ENCODE measurements at places on chromosomes 7 and 10.

GRCh38 chr10:100576282-100576635, 40.5 kb downstream of the HIF1AN start:
- no peak for DNase-seq

GRCh38 chr10:110637558-110638053, 6.5 kb upstream of the RBM20 start:
- DNase-seq, result no peak

DNA sequence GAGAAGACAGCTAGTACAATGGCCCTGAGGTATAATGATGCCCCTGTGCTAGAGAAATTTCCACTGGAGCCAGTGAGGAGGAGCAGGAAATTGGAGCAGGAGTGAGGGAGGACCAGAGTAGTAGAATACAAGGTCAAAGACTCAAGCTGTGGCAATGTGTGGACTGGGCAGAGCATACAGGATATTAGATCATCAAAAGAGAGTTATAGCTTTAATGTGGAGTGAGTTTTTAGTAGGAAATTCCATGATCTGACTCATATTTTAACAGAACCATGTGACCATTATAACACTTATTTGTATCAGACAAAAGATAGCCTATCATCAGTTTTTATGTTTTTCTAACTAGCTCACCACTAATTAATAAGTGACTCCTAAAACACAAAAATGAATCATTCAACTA, 154.1 kb downstream of the DGKB start:
- no peak for DNase-seq

DNA sequence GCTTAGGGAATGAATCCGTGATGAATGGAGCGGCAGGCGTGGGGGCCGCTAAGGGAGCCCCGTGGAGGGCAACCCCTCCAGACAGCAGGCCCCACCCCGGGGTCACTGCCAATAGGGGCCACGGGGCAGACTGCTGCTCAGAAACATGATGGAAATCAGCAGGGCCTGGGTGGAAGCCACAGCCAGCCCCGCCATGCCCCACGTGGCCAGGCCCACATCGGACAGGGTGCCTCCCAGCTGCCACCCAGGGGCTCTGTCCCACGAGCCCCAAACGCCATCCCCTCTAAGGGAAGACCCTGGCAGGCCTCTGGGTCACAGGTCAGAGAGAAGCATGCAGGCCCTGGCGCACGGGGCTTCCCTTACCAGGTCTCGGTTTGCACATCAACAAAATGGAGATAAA, 28.4 kb downstream of the TNRC18 start:
- DNase-seq, result no peak

GRCh38 chr7:134927723-134928122, 58.6 kb upstream of the AGBL3 start:
- no peak for DNase-seq

- DNase-seq, result no peak
These were observed 52.5 kb downstream of the NPY start for GRCh38 chr7:24336461-24336860.

DNA sequence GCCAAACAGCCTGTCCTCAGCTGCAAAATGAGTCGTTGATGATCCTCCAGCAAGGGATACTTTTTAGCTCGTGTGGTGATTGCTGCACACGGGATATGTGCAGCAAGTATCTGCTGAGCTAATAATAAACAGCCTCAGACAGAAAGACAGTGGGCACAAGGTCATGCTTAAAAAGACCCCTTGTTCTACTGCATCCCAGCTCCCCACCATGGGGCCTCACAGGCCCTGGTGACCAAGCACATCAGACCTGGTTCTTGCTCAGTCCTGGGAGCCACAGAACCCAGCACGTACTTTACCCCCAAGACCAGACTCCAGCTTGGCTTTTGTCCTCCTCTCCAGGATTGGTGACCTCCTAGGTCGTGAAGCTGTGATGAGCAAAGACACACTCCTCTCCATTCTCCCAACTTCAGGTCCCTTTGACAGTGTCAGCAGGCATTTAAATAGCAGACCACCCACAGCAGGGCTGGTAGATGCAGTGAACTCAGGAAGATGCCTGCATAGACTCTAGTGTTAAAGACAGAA, 50.5 kb downstream of the EGFR start:
- no peak for DNase-seq

DNA sequence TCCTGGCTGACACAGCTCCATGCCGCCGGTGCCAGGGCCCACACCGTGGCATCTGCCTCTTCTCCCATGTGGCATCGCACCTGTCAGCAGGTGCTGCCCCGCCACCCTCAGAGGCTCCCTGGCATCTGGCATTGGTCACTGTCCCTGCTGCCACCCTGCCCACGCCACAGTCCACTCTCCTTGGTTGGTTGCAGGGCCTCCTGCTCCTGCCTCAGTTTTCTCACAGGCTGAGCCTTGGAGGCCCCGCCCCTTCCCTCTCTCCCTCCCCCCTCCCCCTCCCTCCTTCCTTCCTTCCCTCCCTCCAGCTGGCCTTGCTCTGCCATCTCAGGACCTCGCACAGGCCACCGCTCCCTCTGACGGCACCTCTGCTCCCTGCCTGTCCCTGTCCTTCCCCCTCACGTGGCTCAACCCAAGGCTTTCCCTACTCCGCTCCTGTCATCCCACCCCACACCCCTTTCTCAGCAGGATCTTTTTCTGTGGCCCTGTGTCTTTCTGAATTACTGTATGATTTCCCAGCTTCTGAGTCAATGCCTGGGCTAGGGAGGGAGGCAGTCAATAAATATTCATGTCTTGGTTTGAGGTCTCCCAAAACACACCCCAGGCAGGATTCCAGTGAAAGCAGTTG, 87.4 kb downstream of the INPP5A start:
- DNase-seq, result no peak

GRCh38 chr7:44062180-44062902, 3.0 kb downstream of the PGAM2 start:
- DNase-seq, result no peak

- peak; percentile 22 for DNase-seq
These were observed 3.2 kb upstream of the CREB5 start for GRCh38 chr7:28408960-28409715.

GRCh38 chr7:148266795-148267194, 323.8 kb upstream of the C7orf33 start:
- no peak for DNase-seq

GRCh38 chr7:7895754-7896153, 72.8 kb upstream of the GLCCI1 start:
- no peak for DNase-seq

DNA sequence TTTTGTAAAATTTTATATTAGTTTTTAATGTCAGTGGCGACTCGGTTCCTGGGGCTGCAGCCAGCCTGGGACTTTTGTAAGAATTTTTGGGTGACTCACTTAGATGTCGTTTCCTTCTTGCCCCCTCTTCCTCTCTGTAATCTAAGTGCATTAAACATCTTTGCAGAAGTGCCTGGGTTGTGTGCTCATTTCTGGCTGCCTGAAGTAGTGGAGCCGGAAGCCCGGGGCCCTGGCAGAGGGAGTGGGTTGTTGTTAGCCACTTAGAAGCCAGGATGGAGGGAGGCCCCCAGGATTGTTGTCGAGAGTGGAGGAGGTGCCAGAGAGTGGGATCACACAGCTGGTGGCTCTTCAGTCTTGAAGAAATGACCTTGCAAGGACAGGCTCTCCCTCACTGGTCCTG, 11.0 kb upstream of the TRIM8 start:
- DNase-seq, result no peak

DNA sequence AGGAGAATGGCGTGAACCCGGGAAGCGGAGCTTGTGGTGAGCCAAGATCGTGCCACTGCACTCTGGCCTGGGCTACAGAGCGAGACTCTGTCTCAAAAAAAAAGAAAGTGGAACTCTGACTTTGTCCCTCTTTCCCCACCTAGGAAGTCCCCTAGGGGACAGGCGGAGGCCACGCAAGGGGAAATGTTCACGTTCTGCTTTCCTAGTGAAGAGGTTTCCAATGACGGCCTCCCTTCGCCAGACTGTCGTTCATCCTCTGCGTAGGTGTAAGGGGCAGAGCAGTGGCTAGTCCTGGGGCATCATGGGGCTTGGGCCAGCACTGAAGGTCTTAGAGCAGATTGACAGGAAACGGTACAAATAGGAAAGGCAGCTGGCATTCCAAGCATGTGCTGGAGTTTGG, 30.6 kb downstream of the SUFU start:
- no peak for DNase-seq

GRCh38 chr7:16904076-16904475, 22.3 kb upstream of the AGR3 start:
- DNase-seq, result no peak

DNA sequence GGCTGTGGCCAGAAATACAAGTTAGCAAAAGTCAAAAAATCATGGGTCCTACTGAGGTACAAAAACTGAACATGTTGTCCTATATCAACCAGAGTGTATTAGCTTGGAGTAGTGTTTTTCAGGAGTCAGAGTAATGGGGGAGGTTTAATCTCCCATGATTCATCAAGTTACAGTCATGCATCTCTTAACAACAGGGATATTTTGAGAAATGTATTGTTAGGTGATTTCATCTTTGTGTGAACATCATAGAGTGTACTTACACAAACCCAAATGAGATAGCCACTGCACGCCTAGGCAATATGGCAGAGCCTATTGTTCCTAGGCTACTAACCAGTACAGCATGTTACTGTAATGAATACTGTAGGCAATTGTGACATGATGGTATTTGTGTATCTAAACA, 14.9 kb upstream of the TES start:
- no peak for DNase-seq

GRCh38 chr10:119176166-119176565, 2.4 kb downstream of the PRDX3 start:
- no peak for DNase-seq

- DNase-seq, result no peak
These were observed 53.1 kb upstream of the UCN3 start for GRCh38 chr10:5311617-5312016.

DNA sequence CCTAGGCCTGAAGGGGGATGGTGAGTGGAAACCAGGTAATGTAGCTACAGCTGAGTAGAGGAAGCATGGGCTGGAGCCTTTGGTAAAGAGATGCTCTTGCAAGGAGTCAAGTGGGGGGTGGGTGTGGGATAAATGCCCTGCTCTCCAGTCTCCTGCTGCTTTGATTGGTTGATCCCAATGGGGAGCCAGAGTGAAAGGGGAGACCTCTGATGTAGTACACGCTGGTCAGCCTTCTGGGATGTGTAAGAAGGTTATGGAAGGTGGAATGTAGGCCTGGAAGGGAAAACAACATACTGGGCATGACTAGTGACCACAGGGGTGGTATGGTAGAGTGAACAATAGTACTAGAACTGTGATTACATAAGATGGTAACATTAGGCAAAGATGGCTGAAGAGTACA, 44.3 kb downstream of the TET1 start:
- DNase-seq, result no peak

GRCh38 chr10:44047361-44047760, 337.5 kb downstream of the CXCL12 start:
- DNase-seq, result no peak

DNA sequence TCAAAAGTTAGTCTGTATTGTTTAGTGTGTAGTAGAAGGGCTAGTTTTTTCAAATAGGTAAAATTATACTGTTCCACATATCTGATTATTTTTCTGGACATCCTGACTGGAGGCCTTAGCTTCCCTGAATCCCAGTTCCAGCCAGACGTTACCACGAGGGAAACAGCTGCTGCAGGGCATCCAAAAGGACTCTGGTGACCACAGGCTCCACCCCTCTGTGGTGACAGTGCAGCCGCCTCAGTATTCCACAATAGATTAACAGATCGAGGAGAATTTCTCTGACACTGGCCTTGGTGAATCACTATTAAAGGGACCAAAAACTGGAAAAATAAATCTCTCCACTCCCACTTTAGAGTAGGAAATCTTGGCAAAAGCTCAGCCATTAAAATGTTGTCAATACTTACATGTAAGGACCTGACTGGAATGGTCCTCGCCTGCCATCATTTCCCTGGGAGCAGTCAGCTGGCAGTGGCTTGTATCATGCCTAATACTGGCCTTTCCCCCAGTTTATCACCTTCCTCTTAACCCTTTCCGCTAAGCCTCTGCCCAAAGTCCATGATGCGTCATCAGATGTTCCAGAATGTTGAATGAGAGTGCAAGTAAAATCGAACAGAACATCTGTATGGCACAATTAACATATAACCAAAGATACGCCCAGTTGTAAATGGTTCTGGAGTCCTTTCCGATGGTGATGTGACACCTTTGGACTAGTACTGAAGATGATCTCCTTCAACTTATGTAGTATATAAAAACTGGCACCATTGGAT, 31.6 kb downstream of the ENO4 start:
- no peak for DNase-seq

DNA sequence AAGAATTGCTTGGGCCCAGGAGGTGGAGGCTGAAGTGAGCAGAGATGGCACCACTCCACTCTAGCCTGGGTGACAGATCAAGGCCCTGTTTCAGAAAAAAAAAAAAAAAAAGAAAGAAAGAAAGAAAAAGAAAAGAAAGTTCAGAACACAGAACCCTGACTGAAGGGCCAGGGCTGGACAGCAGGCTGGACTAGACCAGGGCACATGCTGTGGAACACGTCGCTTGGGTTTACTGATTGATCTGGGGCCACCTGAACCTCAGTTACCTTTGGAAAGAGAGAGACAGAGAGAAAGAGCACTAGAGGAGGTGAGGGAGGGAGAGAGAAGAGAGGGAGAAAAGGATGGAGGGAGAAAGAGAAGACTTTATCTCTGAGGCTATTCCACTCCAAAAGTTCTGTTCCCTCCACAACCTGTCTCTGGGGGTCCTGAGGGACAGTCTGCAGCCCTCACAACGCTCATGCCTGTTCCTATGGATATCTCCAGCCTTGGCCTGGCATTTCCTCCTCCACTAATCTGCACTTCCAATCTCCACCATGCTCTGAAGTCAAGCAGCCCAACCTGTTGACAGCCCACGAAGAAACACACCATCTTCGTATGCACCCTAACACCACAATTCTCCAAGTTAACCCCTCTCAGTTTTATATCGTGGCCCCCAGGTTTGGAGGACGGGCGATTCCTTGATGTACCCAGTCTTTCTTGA, 81.8 kb downstream of the COBL start:
- no peak for DNase-seq

DNA sequence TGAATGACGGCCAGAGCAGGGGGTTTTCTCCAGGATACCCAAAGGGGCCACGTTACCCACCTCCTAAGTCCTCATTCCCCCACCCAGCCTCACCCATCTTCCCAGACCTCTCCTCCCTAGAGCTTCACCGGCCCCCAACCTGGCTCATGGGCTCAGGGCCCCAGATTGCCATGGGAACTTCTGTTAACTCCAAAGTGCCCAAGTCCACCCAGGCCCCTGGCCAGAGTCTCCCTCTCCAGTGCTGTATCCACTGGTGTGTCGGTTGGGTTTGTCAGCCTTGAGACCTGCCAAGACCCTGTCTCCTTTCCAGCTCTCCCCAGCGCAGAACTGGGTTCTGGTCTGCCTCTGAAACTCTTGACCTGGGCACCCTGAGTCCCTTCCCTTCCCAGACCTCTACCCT, 37.1 kb upstream of the ZMIZ2 start:
- no peak for DNase-seq

Data from activated CD8-positive, alpha-beta memory T cell treated with anti-CD3 and anti-CD28 coated beads for 1 hour (primary cell).